ENCODE measurements at places on chromosomes 3 and 15. TPM values are rescaled to one million over a fixed set of nuclear protein-coding genes. Genes with fewer than 3 reads are reported as not detected.

Gene CD80
- total RNA-seq, result not detected

Gene ZNF501
- total RNA-seq, result 4.7 TPM

Gene PRC1
- total RNA-seq, result 268 TPM

Gene EXOSC7
- total RNA-seq, result 42.5 TPM
